ENCODE measurements at places on chromosomes 6 and 20.

- DNase-seq, result peak; percentile 99
Observed at GRCh38 chr6:84764332-84765049, at the start of gene TBX18. TSS of gene TBX18 (minus strand) at chr6:84764598. CDS start at chr6:84764181, 417 bp downstream.

GRCh38 chr20:36465109-36466080, 75.9 kb upstream of the MYL9 start:
- DNase-seq, result peak; percentile 38

DNA sequence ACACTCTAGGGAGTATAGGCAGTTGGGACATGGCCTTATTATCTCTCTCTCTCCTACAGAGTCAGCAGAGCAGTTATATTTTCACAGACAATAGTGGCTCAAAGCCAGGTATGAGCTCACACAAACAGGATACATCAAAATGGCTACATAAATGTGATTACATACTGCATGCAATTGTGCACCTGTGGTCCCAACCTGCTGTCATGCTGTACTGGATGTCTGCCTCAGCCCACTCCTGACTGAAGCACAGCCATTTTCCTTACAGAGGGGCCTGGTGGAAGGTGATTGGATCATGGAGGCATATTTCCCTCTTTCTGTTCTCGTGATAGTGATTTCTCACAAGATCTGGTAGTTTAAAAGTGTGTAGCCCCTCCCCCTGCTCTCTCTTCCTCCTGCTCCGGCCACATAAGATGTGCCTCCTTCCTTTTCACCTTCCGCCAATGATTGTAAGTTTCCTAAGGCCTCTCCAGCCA, 37.0 kb upstream of the SAMHD1 start:
- no peak for DNase-seq

DNA sequence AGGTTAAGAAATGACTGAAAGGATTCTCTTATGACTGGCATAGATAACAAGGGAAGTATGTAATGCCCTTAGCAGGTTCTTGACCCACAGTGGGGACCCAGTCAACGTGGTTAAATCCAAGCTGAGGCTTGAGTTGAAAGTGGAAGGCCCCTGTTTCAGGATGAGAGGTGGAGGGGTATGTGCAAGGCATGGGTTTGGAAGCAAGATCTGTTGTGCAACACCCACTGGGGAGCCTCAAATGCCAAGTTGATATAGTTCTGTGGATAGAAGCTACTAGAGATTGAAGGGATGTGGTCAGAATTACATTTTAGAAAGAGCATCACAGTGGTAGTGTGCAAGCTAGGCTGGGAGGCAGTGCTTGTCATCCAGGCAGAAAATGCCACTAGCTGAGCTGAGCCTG, 5.1 kb downstream of the PABPC1L start:
- no peak for DNase-seq

DNA sequence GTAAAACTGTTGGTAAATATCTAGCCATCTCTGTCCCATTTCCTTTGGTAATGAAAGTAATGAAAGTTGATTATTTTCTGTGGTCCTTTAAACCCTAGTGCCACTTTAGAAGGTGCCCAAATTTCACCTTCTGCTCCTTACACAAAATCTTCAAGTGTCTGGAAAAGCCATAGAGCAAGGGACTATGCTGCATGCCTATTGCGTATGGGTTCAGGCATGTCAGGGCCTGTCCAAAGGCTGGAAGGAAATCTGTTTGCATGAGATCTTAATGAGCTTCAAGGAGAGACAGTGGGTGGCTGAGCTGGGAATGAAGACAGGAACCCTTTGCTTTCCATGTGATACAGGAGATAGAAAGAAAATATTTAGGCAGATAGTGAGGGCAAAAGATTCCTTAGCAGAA, 66.6 kb upstream of the CCN6 start:
- no peak for DNase-seq

DNA sequence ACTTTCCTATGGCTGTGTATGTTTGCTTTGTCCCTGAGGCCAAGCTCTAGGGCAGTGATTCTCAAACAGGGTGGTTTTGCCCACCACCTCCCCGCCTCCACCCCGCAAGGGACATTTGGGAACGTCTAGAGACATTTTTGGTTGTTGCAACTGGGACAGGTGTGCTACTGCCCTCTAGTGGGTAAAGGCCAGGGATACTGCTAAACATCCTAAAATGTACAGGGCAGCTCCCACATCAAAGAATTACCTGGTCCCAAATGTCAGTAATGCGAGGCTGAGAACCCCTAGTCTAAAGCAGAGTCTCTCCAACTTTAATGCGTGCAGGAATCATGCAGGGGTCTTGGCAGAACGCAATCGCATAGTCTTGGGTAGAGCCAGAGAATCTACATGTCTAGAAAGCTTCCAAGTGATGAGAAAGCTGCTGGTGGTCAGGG, 5.1 kb downstream of the KCNS1 start:
- no peak for DNase-seq

DNA sequence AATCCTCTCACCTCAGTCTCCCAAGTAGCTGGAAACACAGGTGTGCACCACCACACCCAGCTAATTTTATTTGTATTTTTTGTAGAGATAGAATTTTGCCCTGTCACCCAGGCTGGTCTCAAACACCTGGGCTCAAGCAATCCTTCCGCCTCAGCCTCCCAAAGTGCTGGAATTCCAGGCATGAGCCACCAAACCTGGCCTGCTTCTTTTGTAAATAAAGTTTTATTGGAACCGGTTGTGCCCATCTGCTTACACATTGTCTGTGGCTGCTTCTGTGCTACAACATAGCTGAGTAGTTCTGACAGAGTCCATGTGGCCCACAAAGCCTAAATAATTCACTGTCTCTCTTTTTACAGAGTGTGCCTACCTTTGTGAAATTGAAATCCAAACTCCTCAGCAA, 109.7 kb upstream of the NRSN1 start:
- no peak for DNase-seq

- no peak for DNase-seq
Observed at GRCh38 chr20:25191689-25192088, 3.8 kb upstream of the ENTPD6 start.
